ENCODE measurements at places on chromosomes 7 and 10. TPM values are rescaled to one million over a fixed set of nuclear protein-coding genes. Genes with fewer than 3 reads are reported as not detected.

HOXA1 gene
- total RNA-seq = 1.6 TPM

RAB19 gene
- total RNA-seq = not detected

DENND11 gene
- total RNA-seq = 50.3 TPM

EPHB6 gene
- total RNA-seq = 2.0 TPM

CROT gene
- total RNA-seq = 9.8 TPM
